ENCODE measurements at places on chromosomes 13 and 19.

DNA sequence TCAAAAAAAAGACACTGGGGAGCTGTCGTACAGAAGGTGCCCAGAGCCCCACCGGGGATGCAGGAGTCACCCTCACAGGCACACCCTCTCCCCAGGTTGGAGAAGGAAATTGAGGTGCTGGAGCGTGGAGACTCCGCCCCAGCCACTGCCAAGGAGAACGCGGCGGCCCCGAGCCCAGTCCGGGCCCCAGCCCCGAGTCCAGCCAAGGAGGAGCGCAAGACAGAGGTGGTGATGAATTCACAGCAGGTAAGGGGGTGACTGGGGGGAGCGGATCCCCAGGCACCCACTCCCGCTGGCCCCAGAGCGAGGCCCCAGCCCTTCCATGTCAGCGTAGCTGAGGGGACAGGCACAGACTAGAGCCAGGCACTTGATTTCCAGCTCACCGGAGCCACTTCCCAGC, 19.9 kb upstream of the MISP start:
- no peak for DNase-seq

GRCh38 chr13:41520660-41521630, 63.6 kb downstream of the RGCC start:
- no peak for DNase-seq

DNA sequence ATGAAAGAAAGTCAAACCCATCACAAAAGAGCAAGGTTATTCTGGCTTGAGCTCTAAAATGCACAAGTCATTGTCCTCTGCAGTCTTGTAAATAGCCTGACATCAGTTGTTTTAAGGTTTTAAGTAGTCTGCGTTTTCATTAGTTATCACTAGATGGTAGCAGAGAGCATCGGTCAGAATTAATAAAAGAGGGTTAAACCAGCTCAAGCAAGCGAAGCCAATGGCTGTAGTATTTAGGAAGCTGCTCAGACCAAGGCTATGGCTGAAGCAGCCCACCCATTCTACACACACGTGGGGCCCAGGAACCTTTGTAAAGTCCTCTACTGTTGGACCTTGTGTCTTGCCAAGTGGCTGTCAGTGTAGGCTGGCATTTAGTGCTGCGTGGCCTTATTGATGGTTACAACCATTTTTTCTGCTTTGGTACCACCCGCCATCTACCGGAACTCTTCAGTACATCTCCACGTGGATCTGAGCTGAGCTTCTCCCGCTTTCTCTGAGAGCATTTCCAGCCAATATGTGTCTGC, 13.3 kb upstream of the ZNF57 start:
- peak; percentile 70 for DNase-seq

- no peak for DNase-seq
Measured at GRCh38 chr19:2549701-2550191, 73.8 kb downstream of the GADD45B start.

DNA sequence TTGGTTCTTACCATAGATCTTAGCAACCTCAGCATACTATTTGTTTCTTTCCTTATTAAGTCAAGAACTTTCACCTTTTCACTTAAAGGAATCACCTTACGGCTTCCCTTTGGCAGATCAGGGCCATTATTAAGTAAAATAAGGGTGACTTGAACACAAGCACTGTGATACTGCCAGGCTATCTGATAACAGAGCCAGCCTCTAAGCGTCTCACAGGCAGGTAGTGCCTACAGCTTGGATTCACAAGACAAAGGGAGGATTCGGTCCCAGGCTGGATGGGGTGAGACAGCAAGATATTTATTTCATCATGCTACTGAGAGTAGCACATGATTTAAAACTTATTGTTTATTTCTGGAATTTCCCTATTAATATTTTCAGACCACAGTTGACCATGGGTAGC, 218.6 kb downstream of the FOXO1 start:
- DNase-seq: no peak

DNA sequence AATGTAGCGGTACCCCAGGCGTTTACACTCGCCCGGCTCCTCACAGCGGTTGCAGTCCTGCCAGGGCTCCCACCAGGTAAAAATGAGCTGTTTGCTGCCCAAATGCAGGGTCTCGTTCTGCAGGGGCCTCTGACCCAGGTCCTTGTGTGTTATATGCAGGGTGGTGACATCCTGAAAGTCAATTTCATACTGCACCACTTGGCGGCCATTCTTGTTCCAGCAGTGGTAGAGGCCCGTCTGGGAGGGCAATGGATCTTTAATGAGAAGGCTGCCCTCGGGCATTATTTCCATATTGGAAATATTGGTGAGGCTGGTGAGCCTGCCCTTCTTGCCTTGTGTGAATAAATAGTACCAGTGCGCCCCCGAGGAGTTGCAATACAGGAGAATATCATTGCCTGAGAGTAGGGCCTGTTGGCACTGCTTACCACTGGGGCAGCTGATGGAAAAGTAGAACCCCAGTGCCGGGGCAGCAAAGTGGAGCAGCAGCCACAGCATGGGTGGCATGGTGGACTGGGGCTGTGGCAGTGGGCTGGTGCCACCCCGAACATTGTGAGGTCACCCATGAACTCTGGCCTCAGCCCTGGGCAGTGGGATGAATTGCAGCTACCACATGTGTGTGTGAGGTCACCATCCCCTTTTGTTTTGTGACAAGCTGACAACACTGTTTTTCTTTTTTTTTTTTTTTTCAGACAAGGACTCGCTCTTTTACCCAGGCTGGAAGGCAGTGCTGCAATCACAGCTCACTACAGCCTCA, at the start of gene FAM187B:
TSS of gene FAM187B (minus strand) at position 563 of the 754 bp plus-strand sequence. CDS start at position 504, 59 bp downstream.
- DNase-seq: peak; percentile 6

DNA sequence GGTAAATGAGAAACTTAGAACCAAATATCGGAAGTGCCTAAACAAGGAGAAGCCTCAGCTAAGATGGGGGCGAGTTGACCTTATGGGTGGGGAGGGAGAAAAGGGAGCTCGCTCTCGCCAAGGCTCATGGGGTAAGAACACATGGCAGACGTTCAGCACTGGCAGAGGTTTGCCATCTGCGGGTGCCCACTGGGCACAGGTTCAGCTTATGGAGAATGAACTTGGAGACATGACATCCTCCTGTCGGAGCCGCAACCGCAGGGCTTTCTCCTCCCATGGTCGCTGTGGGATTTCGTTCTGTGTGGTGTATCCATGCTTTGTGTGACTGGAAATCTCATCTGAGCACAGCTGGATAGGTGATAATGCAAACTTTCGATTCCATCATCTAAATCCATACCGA, 36.1 kb upstream of the PEPD start:
- no peak for DNase-seq

- DNase-seq: no peak
Measured at GRCh38 chr19:39951686-39952085, 17.3 kb upstream of the FCGBP start.

GRCh38 chr13:106246666-106247188, 288.7 kb downstream of the EFNB2 start:
- no peak for DNase-seq

DNA sequence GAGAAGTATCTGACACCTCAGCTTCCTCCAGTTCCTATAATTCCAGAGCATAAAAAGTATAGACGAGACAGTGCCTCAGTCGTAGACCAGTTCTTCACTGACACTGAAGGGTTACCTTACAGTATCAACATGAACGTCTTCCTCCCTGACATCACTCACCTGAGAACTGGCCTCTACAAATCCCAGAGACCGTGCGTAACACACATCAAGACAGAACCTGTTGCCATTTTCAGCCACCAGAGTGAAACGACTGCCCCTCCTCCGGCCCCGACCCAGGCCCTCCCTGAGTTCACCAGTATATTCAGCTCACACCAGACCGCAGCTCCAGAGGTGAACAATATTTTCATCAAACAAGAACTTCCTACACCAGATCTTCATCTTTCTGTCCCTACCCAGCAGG, 3.1 kb downstream of the KLF5 start:
- DNase-seq: no peak

GRCh38 chr13:113327766-113328471, 30.9 kb downstream of the LAMP1 start:
- DNase-seq: no peak

- DNase-seq: no peak
Measured at GRCh38 chr19:32164384-32164992, 180.9 kb upstream of the ZNF507 start.

- DNase-seq: peak; percentile 54
Measured at GRCh38 chr13:24671386-24672113, 8.7 kb upstream of the ATP12A start.

DNA sequence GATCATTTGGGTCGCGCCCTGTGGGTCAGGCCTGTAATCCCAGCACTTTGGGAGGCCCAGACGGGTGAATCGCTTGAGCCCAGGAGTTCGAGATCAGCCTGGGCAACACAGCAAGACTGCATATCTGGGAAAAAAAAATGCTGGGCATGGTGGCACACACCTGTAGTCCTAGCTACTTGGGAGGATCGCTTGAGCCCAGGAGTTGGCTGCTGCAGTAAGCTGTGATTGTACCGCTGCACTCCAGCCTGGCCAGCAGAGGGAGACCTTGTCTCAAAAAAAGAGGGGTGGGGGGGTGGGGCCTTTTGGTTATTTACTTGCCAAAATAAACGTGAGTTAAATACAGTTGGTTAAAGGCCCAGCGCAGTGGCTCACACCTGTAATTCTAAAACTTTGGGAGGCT, 9.8 kb upstream of the ZNF544 start:
- no peak for DNase-seq

- DNase-seq: peak; percentile 9
Measured at GRCh38 chr13:94548382-94548781, 47.6 kb downstream of the TGDS start.

GRCh38 chr13:113183450-113184129, 24.9 kb downstream of the PCID2 start:
- no peak for DNase-seq

GRCh38 chr13:28503182-28503967, 8.4 kb upstream of the FLT1 start:
- DNase-seq: no peak

All from GM10248 (cell line).